ENCODE measurements at places on chromosomes 7 and 10. TPM values are rescaled to one million over a fixed set of nuclear protein-coding genes. Genes with fewer than 3 reads are reported as not detected.

The GRID2IP gene
- polyA plus RNA-seq: not detected

The MYH16 gene
- polyA plus RNA-seq: not detected

The ANKRD2 gene
- 0.68 TPM for polyA plus RNA-seq

The EPHA1 gene
- 5.6 TPM for polyA plus RNA-seq

The UCN3 gene
- polyA plus RNA-seq: 0.13 TPM

The ABCC2 gene
- polyA plus RNA-seq: 1.2 TPM

The MSS51 gene
- 0.61 TPM for polyA plus RNA-seq

The MYL10 gene
- polyA plus RNA-seq: not detected
